ENCODE measurements at places on chromosomes 3 and 15.
A peak's percentile ranks its signal among the peaks of the same experiment; 100 is the strongest.

- DNase-seq = no peak
Observed at GRCh38 chr3:184745526-184745925, 33.7 kb upstream of the MAGEF1 start.

GRCh38 chr15:87369269-87369668 is 887.3 kb downstream of the NTRK3 start:
- DNase-seq = peak; percentile 90

DNA sequence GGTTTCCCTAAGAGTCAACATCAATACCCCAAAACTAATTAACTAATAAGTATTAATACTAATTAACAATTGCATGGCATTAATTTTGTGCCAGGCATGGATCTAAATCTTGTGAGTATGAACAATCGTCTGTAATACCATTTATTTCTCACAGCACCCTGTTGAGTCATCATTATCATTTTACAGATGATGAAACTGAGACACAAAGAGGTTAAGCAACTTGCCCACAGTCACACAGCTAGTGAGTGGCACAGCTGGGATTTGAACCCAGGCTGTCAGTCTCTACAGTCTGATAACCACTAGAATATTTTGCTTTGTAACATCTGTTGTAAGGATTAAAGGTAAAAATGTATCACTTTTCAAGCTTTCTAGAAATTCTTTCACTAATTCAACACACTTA is 423.4 kb upstream of the WNT5A start:
- no peak for DNase-seq

GRCh38 chr15:83767741-83768140 is 113.8 kb downstream of the ADAMTSL3 start:
- peak; percentile 74 for DNase-seq
